Hematopoietic multipotent progenitor cell treated with erythropoietin and hydrocortisone succinate and interleukin-3 and kit ligand, for 17 days (in vitro differentiated cells): ENCODE measurements at places on chromosomes 1 and 21.

GRCh38 chr1:36754366-36754765, 271.7 kb upstream of the CSF3R start:
- DNase-seq, result no peak

GRCh38 chr21:33419538-33420123, 16.4 kb downstream of the IFNGR2 start:
- no peak for DNase-seq

- DNase-seq, result no peak
Observed at GRCh38 chr1:192489748-192490147, 85.8 kb upstream of the RGS1 start.

DNA sequence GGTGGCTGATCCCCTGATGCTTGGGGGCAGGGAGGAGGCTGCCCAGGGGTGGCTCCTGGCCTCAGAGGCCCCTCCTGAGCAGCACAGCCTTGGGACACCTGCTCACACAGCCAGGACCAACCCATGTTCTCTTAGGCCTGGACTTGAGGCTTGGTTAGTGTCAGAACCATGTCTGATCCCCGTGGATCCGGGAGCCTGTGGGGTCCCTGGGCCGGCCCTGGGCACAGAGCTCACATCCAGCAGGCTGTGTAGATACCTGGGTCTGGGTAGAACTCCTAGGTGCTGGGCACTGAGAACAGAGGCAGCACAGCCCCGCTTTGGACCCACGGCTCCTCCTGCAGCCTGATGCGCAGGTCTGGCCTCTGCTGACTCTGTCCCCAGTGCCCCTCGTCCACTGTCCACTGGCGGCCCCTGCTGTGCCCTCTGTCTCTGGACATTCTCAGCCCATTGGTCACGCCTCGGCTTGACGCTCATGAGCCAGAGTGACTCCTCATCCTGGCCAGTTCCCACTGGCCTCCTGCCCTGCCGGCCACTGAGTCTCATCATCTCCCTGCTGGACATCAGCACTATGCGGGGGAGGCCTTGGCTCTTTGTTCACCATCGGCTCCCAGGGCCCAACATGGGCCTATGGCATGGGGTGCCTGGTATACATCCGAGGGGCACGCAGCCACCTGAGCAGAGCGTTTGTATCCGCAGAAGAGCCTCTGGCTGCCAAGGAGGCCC, 70.2 kb downstream of the TRIM11 start:
- no peak for DNase-seq

DNA sequence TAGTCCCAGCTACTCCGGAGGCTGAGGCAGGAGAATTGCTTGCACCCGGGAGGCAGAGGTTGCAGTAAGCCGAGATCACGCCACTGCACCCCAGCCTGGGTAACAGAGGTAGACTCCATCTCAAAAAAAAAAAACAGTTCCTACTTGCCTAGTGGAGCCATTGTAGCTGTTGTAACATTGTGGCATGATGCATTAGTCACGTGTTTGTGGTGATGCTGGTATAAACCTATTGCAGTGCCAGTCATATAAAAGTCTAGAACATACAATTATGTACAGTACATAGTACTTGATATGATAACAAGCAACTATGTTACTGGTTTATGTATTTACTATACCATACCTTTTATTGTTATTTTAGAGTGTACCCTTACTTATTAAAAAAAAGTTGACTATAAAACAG, 16.2 kb downstream of the KYAT3 start:
- no peak for DNase-seq

- no peak for DNase-seq
Observed at GRCh38 chr1:10888291-10888690, 91.8 kb upstream of the CASZ1 start.

DNA sequence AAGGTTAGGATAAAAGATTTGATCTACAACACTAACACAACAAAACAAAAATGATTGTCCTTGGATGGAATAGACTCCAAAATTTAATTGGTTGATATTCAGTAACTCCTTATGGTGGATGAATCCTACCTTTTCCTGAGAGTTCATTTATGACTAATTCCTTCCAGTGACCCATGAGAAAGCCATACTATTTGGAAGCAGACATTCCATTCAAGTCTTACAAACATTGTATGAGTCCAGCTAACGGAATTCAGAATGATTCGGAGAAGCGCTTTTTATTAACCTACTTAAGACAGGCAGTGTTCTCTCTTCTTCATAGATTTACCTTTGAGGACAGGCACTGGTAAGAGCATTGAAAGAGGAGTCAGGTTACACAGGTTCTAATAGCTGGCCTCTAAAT, 155.6 kb upstream of the ZNF648 start:
- DNase-seq, result no peak

- no peak for DNase-seq
Observed at GRCh38 chr1:27111626-27112573, 43.0 kb downstream of the SLC9A1 start.
